CD4-positive, alpha-beta T cell (primary cell): ENCODE measurements at places on chromosomes 7 and 10.

GRCh38 chr10:132798403-132798802, 12.5 kb upstream of the NKX6-2 start:
- DNase-seq = no peak

DNA sequence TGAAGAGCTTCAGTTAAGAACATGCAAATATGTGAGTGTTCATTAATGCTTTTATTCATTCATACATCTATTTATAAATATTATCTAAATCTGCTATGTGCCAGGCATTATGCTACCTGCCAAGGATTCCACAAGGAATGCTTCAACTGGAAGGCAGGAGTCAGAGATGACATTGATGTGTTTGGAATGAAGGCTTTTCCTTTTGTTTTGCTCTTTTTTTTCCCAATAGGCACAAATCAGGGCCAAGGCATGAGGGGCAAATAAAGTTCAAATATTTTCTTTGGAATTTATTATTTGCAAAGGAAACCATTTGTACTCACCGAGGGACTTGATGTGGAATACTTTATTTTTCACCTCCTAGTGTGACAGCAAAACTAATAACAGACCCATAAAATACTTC, 530.3 kb downstream of the ARL4A start:
- DNase-seq = no peak

DNA sequence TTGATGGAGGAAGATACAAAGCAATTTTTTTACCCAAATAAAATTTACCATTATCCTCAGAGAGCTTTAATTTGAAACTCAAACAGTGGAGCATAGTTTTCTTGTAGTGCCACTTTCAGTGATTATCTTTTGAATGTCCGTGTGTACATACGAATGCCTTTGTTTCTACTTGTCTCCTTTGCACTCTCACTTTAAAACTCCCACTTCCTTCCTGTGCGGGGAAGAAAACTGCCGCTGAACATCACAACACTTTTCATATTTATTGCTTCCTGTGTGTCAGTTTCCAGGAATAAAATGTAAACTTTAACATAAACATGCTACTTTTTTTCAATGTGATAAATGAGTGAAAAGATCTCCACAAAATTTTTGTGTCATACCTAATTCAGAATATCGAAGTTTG, 102.4 kb downstream of the SEMA3A start:
- peak; percentile 33 for DNase-seq

DNA sequence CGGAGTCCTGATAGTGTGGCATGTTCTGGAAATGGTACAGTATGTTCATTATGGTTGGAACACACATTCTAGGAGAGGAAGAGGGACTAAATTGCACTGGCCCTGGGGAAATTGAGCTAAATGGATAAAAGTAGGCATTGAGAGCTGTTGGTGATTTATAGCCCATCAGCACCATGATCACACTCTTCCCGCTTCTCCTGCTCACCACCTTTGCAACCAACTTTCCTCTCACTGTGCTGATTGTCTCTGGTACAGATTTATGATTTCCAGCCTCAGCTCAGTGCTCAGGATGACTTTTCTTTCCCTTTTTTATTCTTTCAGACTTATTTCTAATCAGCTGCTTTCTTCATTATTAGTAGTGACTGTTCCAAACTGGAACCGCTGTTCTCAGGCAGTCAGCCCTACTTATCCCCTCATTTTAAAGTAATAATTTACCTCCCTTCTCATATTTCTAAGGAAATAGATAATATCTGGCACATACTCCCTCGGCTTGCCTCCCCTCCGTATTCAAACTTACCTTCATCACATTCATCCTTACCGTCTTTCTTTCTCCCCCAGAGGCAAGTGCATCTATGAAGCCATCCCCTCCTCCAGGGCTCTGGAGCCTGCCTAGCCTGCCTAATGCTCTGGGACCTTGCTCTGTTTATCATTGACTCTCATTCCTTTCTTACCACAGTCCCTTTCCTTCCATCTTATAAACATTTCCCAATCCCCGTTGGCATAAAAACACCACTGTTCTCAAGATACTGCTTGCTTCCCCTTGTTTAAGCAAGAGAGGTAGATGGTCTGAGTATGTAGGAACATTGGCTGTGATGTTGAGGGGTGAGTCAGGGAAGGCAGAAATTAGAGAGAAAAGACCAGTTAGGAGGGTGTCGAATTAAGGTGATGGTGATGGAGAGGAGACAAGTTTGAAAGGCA, 51.6 kb upstream of the RPA3 start:
- no peak for DNase-seq

GRCh38 chr7:82318786-82319185, 124.8 kb downstream of the CACNA2D1 start:
- no peak for DNase-seq

DNA sequence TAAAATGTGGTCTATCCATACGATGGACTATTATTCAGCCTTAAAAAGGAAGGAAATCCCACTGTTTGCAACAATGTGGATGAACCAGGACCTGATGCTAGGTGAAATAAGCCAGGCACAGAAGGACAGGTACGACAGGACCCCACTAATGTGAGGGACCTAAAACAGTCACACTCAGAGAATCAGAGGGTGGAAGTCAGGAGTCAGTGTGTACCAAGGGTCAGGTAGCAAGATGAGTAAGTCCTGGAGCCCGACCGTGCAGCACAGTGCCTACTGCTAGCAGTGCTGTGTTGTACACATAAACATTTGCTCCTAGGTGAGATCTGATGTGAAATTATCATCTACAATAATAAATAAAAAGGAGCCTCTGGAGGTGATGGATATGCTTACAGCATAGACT, 322.3 kb downstream of the GLRX3 start:
- DNase-seq = no peak

DNA sequence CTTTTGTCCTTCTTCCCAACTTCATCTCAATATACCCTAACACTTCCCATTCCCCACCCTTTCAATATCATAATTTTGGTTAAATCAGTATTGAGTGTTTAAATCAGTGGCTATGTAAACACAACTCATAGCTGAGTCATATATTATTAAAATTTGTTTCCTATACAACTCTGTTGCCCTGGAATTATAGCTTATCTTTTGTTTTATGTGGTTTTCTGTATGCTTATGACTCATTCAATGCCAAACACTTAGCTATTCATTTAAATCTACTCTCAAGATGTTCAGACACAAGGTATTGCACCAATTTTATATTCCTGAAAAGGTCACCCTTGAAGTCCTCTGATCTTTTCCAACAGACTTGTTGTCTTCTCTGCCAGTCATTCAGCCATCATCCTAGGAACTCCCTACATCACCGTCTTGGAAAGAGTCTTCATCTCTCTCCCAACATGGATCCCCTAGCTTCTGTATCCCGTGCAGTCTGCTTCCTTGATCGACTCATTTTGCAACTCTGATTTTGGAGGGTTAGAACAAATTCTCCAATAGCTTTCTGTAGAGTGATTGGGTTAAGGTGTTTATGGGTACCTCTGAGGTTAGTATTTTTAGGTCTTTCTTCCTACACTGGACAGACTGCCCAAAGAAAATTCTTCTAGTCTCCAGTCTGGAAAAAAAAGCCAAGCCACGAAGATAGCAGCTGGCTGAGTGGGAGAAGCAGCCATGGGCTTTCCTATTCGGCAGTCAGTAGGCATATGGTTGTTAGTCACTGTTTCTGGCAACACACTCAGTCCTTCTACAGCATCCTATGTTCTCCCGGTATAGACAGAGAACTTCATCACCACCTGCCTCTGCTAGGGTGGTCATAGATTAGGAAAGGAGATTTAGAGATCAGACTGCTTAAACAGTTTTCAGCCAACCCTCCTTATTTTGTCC, 102.1 kb downstream of the CRPPA start:
- no peak for DNase-seq

GRCh38 chr7:100785878-100786277, 41.4 kb downstream of the EPHB4 start:
- DNase-seq = no peak

GRCh38 chr10:101235766-101236165, 6.5 kb upstream of the LBX1 start:
- no peak for DNase-seq

DNA sequence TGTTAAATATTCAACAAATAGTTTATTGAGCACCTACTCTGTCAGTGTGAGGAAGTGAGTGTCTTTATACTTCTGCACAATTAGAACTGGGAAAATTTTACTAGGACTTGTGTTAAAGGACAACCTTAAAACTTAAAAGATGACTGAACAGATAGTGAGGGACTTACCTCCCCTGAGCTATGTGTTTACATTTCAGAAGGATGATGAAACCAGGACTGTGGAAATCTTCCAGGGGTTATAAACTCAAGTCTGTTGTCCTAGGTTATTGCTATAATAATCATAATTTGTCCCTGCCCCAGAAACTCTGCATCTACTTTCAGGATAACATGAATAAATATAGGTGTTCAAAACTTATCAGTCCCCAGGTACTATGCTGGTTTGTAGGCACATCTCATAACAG, 261.0 kb upstream of the MKLN1 start:
- DNase-seq = no peak

- DNase-seq = no peak
These were observed 13.4 kb upstream of the PRF1 start for GRCh38 chr10:70615784-70616522.

DNA sequence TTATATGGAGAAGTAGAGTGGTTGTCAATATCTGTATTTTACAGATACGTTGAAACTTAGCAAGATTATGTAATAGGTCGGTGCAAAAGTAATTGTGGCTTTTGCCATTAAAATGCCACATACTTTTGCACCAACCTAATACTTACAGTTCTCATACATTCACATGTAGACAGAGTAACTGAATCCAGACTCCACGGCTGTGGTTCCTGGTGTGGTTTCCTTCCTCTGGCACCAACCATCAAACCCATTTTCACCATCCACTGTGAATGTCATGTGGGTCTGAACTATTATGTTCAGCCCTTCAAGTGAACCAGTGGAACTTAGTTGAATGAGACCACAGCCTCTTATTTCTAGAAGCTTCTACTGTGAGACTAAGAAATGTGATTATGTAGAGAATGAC, 31.5 kb upstream of the SLIT1 start:
- no peak for DNase-seq

GRCh38 chr10:99341860-99342490, 12.8 kb downstream of the CNNM1 start:
- no peak for DNase-seq

- peak; percentile 29 for DNase-seq
These were observed 509.5 kb downstream of the DNAJB6 start for GRCh38 chr7:157846271-157846670.

GRCh38 chr7:134004829-134005505, 122.2 kb upstream of the LRGUK start:
- DNase-seq = no peak

GRCh38 chr7:34277016-34277802, 371.9 kb downstream of the BMPER start:
- DNase-seq = no peak
